ENCODE measurements at places on chromosomes 13 and 19.

GRCh38 chr13:111270126-111270525 lies 50.3 kb upstream of the TEX29 start:
- no peak for DNase-seq

- DNase-seq, result no peak
Observed at GRCh38 chr19:11016631-11017030, 55.8 kb downstream of the SMARCA4 start.

- DNase-seq, result no peak
Observed at GRCh38 chr19:12478234-12478941, 6.2 kb downstream of the ZNF709 start.

DNA sequence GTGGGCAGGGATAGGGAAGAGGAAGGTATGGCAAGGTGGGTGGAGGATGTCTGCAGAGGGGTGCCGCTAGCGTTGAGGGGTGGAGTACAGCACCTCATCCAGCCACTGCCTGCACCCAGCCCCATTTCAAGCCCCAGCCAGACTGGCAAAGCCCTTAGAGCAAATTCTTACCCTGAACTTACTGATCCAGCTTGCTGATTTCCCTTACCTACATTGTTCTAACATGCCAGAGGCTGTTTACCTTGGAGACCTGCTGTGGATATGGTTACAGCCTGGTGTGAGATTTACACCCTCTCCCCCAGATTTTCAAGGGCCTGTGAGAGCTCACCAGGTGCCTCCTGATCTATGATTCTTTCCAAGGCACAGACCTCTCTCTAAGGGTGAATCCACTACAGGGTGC lies 86.0 kb downstream of the ZNF726 start:
- no peak for DNase-seq

- no peak for DNase-seq
Observed at GRCh38 chr13:105016266-105016665, 1519.2 kb downstream of the EFNB2 start.

DNA sequence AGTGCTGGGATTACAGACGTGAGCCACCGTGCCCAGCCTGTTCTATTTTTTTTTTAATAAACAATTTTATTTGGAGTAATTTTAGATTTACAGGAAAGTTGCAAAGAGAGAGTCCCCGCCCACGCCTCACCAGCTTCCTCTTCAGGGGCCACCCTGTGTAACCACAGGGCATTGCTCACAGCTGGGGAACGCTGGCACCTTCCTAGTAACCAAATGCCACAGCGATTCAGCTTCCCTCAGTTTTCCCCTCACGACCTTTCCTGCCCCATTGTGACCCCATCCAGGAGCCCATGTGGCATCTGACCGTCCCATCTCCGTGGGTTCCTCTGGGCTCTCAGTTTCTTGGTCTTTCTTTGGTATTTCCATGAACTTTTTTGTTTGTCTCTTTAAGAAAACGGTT lies 83.9 kb downstream of the GNG7 start:
- DNase-seq, result peak; percentile 86

DNA sequence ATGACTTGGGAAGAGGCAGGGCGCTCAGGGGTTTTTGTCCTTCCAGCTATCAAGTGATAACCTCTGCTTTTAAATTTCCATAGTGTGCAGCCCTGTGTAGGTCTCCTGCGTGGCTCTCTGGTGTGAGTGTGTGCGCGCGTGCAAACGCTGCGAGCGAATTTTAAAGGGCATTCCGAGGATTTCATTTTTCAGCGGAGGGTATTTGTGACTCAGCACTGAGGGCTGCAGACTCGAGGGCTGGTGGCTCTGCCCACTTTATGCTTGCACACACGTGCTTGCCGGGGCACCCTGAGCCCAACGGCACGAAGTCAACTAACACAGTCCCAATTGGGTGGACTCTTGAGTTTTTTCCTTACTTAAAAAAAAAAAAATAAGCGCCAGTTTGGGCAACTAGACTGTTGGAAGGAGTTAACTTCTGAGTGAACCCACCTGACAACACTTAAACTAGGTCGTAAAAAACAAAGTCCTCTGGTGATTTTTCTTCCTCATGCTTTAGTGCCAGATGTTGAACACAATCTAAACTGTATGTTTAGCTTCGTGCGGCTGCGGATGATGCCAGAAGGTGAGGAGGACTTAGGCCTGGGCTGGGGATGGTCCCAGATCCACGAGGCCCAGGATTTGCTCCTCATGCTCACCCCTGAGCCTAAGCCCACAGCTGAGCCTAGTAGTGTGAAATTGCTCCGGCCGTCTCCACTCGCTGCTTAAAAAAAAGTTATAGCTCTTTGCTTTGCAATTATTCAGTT lies 2.1 kb downstream of the FGF9 start:
- no peak for DNase-seq

DNA sequence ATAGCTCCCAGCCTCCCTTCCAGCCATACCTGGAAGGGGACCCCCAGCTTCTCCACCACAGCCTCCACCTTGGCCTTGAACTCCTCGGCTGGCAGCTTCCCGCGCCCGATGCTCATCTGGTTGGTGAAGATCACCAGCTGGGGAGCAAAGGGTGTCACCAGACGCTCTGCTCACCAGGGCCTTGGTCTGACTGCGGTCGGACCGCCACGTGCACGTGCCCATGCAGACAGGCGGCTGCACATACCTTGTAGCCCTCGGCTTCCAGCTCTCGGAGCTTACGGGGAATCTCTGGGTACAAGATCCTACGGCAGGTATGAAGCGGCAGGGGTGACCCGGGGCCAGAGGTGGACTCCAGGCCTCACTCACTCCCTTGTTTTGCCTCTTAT lies 3.4 kb downstream of the PNKP start:
- DNase-seq, result no peak

- DNase-seq, result peak; percentile 54
Observed at GRCh38 chr19:58279042-58279924, 528 bp downstream of the ZNF8 start.
